Smooth muscle cell of the coronary artery (primary cell): ENCODE measurements at places on chromosomes 13 and 19. TPM values are rescaled to one million over a fixed set of nuclear protein-coding genes. Genes with fewer than 3 reads are reported as not detected.

Gene RHPN2
- total RNA-seq: 2.2 and 4.9 TPM in 2 replicates

Gene PBX4
- 3.2 TPM in 1 of 2 replicates, not detected in the other for total RNA-seq

Gene KCNN4
- 3.4 and 7.5 TPM in 2 replicates for total RNA-seq

Gene SHKBP1
- total RNA-seq: 12.5 and 19.6 TPM in 2 replicates

Gene FFAR2
- total RNA-seq: not detected in 2 replicates

Gene RFPL4A
- 0.08 TPM in 1 of 2 replicates, not detected in the other for total RNA-seq

Gene DNAJC15
- 17.0 and 20.8 TPM in 2 replicates for total RNA-seq
